ENCODE measurements at places on chromosomes 2 and 18.

GRCh38 chr2:239819091-239819973 is 205.8 kb downstream of the NDUFA10 start:
- DNase-seq = no peak

DNA sequence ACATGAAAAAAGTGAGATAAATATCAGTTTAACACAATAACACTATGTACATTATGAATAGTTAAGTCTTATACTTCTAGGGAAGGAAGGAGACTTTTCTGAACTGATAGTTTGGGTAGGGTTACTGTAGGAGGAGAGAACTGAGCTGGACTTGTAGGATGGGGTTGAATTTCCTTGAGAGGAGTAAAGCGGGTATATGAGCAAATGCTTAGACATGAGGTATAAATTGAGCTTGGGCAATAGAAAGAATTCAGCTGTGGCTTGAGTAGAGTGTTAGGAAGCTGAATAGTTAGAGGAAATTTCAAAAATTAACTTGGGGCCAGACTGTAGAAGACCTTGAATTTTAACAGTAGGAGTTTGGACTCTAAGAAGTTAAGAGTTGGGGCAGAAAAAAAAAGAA is 45.1 kb downstream of the LCLAT1 start:
- no peak for DNase-seq

DNA sequence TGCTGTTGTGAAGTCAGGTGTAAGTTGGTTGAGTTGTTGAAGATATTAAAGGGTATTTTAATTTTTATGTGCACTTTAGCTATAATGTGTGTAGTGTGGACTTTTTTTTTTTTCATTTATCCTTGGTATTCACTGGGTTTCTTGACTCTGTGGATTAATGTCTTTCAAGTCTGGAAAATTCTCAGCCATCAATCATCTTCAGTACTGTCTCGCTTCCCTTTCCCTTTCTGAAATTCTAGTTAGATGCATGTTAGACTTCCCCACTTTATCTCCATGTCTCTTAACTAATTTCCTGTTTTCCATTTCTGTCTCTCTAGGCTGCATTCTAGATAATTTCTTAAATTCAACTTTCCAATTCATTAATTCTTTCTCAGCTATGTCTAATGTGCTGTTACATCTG is 247.7 kb upstream of the REV1 start:
- DNase-seq = no peak

- DNase-seq = no peak
Observed at GRCh38 chr18:62514570-62514969, 8.3 kb upstream of the ZCCHC2 start.

DNA sequence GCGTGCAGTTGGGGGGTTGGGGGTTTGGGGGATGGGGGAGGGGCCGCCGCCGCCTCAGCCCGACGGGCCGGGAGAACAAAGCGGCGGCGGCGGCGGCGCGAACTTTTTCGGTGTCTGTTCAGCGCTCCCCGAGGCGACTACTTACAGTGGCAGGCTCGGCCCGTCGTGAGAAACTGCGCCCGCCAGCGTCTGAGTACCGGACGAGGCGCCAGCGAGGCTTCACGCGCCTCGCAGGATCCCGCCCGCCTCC is 172 bp downstream of the PRKD3 start:
- no peak for DNase-seq

DNA sequence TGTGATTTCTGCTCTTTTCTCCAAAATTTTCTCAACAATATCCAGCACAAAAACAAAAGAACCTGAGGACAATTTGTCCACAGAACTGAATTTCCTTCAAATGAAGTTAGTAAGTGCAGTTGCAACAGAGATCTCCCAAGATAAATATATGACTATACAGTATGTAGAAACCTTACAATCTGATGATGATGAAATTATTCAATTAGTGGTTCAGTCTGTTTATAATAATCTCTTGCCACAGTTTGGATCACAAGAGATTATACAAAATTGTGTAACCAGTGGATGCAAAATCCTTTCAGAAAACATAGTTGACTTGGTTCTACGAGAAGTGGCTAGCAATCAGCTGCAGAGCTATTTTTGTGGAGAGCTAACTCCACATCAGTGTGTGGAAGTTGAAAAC is 68.7 kb downstream of the FSIP2 start:
- no peak for DNase-seq

DNA sequence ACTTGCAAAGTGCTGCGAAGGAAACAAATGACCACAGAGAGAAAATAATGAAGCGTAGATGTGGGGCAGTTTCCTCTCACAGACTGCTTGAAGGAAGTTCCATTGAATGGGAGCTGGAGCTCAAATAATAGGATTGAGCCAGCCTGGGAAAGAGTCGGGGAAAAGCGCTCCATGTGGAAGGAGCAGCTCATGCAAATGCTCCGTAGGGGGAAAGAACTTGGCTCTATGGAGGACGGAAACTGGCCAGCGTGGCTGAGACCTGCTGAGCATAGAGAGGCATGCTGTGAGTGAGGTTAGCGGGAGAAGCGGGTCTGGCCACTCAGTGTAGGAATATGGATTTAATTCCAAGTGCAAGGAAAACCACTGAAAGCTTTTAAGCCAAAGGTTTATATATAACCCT is 28.6 kb upstream of the VIT start:
- no peak for DNase-seq

- no peak for DNase-seq
Observed at GRCh38 chr18:42363446-42364441, 408.7 kb downstream of the PIK3C3 start.

- DNase-seq = no peak
Observed at GRCh38 chr2:101869527-101869926, 122.2 kb upstream of the IL1R2 start.

DNA sequence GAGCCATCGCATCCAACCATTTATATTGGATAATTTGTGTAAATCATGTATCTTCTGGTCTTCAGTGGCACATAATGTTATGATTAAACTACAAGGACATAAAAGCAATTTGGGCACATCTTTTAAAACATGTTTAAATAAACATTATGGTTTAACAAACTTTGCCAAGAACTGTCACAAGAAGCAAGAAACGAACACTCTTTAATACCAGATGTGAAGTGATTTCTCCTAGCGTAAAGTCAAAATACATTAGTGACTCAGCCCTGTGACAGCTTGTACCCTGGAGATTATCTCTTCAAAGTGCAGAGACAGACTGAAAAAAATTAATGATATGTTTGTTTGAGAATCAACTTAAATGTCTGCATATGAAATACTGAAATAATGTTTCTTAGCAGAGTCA is 39.9 kb downstream of the DSEL start:
- DNase-seq = no peak

DNA sequence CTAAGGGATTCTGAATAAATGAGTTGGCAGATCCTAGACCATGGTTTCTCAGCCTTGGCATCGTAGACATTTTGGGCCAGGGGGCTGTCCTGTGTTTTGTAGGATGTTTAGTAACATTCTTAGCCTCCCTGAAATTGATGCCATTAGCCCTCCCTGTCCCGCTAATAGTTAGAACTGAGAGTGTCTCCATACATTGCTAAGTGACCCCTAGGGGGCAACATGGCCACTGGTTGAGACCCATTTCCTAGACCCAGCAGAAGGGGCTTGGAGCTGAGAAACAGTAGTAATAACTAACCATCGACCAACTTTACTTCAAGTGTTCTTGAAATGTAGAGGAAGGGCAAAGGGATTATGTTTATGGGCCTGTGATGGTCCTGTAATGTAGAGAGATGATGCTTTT is 40.8 kb downstream of the KCMF1 start:
- DNase-seq = no peak

- no peak for DNase-seq
Observed at GRCh38 chr2:152420363-152420762, 85.4 kb downstream of the FMNL2 start.

DNA sequence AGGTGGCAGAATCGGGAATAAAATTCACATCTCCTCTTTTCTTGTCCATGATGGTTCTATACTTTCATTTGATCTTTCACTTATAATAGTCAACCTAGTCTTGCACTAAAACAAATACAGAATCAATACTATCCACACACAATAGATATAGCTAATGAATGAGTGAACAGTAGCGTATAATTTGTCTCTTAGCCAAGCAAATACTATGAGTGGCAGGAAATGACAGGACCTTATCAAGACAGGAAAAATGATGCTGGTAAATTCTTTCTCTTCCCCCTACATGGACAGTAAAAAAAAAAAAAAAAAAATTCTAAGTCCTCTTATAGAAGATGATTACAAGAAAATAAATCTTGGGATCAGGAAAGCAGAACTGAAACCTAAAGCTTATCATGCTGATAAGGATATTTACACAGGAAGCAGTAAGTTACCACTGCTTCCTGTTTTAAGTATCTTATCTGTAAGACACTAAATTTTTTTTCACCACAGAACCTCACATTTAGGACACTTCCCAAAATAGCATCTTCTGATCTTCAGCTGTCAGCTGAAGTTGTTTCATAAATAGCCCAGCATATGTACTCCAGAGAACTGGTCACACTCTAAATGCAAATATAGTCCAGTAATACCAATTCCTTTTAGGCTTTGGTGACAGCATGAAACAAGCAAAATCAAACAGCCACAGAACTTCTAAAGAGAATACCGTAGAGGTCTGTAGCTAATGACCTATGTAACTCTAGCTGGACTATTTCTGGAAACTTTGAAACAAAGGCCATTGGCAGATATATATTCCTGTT is 27.0 kb downstream of the IRS1 start:
- DNase-seq = no peak

DNA sequence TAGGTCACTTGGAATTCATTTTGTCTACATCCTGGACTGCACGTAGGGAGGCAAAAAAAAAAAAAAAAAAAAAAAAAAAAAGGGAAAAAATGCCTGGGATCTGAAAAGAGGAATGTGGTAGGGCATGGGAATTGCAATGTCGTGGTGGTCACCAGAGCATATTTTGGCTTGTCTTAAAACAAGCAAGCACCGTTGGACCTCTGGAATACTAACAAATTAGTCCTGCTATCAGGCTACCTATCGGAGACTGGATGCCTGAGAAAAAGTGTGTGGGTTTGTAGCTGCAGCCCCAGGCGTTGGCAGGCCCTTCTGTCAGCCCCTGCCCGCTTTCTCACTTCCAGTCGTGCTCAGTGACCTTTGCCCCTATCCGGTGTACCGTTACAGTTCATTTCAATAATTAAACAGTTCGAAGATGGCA is 588.5 kb upstream of the ZEB2 start:
- DNase-seq = no peak

GRCh38 chr2:157856187-157856515 is 20.0 kb downstream of the ACVR1 start:
- DNase-seq = no peak

- DNase-seq = no peak
Observed at GRCh38 chr2:5339473-5339872, 352.7 kb upstream of the SOX11 start.

- DNase-seq = no peak
Observed at GRCh38 chr2:63051042-63051794, 588 bp downstream of the OTX1 start.

- DNase-seq = no peak
Observed at GRCh38 chr2:48912110-48912509, 156.6 kb upstream of the LHCGR start.

DNA sequence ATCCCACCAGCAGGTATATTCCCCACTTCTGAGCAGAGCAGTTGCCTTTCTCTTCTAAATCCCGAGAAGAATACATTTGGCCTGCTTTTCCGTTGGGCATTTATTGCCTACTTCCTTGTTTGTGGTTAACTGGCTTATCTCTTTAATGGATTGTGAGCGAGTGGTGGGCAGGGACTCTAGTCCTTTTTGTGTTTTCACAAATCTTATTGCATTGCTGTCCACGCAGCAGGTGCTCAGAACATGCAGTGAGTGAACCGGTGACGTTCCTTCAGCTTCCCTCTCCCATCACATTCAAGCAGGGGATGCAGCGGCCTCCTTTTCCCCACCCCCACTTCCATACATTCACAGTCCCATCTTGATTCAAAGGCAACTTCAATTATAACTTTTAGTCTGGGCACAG is 28.9 kb upstream of the GAREM2 start:
- DNase-seq = no peak

DNA sequence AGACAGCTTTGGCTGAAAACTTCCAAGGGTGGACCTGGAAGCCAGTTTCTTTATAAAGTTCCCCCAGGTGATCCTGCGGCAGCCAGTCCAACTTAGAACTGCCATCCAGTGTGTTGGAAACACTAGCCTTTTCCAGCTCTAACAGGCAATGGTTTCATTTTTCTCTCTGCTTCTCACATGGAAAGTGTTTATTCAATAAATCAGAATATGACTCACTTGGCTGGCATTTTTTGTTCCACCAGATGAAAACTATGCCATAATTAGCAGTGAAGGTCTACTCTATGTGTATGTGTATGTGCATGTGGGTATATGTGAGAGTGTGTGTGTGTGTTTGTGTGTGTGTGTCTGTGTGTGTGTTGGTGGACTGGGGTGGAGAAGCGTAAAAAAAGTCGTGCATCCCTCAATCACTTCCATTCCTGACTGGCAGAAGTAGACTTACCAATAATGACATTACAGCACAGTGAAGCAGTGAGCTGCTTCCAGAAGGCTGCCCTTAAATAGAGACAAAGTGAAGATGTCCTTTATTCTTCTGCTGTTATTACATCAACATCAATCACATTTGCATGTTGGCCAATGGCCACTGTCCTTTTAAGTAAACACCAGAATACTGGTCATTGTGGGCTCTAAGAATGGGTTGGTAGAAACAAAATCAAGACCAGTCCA is 90.9 kb upstream of the SETBP1 start:
- no peak for DNase-seq

- no peak for DNase-seq
Observed at GRCh38 chr2:121955426-121955825, 200.0 kb downstream of the TSN start.

- DNase-seq = no peak
Observed at GRCh38 chr2:8987410-8987809, 16.1 kb downstream of the MBOAT2 start.

DNA sequence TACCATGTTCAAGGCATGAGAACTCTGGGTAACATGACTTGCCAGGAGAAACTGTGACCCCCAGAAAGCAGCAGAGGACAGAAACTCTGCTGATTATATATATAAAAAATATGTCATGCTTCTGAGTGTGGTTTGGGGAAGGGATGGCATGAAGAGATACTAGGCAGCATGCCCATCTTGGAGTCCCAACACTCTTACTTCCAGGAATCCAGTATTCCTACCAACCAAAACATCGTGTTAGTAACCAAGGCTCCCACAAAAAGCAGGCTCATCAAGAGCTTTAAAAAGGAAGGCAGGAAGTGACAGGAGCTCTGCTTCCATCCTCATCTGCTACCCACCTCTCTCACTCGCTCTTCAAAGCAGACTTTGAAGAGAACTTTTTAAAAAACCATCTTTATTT is 31.6 kb upstream of the TWIST2 start:
- no peak for DNase-seq

- DNase-seq = no peak
Observed at GRCh38 chr2:47300609-47301276, 102.2 kb upstream of the MSH2 start.

Data from activated CD4-positive, alpha-beta T cell treated with anti-CD3 and anti-CD28 coated beads for 4 hours (primary cell).